ENCODE measurements at places on chromosomes 2 and 18.

DNA sequence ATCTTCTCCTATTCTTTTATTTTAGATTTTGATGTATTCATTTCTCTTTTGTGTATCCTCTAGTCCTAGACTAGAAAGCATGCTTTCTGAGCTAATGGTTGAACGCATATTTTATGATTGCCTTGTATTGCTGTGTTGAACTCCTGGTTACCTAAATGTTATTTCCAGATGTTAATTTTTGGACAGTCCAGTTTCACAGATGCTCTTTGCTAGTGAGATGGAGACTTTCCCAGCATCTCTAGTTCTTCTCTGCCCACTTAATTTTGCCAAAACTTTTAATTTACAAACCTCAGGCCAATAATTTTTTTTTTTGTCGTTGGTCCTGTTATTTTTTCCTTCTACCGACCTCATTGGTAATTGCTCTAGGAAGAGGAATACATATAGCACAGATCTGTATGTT, 153.2 kb downstream of the HAUS1 start:
- no peak for DNase-seq

GRCh38 chr2:134628453-134628852, 90.3 kb downstream of the TMEM163 start:
- no peak for DNase-seq

DNA sequence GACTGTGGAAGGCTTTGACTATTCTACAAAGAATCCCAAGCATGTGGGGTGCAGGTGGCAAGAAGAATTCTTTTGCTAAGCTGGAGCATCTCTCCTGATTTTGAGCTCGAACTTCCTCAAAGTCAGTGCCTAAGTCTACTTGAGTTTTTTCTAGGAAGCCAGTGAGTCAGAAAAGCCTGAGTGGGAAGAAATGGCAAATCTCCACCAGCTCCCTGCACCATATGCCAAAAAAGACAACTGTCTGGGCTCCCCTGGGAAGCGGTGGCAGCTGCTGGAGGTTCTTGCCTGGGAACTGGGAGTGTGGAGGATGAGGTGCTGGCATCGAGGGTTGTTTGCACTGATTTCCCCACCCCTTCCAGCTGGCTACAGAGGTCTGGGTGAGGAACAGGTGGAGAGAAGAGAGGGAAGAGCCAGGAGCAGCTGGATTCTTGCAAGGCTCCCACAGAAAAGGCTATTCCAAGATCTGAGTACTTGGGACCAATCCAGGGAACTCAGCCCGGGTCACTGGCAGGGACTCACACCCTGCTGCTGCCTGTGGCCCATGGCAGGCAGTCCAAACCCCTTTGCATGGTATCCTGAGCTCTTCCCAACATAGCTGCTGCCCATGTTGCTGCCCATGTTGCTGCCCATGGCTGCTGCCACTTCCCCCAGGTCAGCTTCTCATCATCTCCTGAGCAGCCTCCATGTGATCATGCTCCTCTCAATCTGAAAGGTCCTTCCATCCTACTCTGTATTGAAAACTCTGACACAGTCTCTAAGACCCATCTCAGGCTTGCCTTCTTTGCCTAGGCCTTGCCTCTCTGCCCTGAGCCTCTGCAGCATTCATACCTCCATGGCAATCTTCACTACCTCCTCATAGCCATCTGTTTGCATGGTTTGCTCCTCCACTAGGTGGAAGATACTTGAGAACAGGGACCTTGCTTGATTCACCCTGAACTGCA, 128.3 kb upstream of the SPATS2L start:
- no peak for DNase-seq

DNA sequence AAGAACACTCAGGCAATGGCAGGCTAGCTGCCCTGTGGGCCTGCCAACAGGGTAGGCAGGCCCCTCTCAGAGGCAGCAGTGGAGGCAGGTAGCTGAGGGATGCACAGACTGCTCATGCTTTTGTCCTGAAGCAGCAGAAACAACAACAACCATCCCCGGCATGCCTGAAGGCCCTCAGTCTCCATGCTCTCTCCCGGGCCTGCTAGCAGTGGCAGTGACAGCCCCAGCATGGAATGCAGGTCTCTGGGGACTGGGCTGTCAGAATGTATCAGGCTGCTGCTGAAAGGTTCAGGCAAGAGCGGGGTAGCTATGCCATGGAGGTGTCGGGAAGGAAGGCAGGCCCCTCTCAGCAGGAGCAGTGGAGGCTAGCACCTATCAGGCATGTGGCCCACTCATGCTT, 209.8 kb downstream of the KCNJ3 start:
- DNase-seq, result no peak

GRCh38 chr2:103739186-103739585, 977.4 kb downstream of the TMEM182 start:
- DNase-seq, result no peak

DNA sequence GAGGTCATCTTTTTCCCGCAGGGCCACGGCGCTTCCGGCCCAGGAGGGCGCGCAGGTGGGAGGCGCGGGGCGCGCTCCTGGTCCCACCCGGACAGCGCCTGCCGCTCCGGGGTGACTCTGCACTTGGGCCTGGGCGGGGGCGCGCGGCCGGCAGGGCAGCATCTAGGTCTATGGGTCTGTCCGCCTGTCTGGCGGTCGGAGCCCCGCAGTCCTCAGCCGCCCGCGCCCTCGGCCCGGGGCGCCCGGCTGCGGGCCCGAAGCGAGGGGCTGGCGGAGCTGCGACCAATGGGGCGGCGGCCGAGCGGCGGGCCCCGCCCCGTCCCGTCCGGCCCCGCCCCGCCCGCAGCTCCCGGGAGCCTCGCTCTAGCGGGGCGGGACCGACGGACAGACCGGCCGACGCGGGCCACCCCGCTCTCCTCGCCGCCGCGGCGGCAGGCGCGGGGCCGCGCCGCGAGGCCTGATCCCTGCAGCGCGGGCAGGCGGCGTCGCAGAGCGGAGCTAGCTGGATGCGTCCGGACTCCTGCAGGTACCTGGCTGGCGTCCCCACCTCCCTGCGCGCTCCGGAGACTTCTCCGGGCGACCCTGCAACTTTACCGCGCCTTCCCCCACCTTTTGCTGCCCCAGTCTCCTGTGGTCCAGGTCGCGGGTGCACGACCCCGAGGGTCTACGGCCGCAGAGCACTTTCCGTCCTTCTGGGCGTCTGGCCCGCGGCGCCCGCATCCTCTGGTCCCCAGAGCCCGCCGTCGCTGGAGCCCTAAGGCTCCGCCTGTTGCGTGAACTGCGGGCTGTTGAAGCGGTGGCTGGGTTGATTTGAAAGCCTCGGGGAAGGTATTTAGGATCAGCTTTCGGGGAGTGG, at the start of gene KCNS3:
Gene KCNS3 (plus strand): TSS at position 387 of the 856 bp plus-strand sequence. CDS start 52,342 bp downstream, outside the sequence.
- DNase-seq, result no peak

- no peak for DNase-seq
Observed at GRCh38 chr2:208240619-208241209, 14.2 kb downstream of the IDH1 start.

GRCh38 chr2:181058378-181059269, 78.2 kb downstream of the UBE2E3 start:
- DNase-seq, result peak; percentile 8

DNA sequence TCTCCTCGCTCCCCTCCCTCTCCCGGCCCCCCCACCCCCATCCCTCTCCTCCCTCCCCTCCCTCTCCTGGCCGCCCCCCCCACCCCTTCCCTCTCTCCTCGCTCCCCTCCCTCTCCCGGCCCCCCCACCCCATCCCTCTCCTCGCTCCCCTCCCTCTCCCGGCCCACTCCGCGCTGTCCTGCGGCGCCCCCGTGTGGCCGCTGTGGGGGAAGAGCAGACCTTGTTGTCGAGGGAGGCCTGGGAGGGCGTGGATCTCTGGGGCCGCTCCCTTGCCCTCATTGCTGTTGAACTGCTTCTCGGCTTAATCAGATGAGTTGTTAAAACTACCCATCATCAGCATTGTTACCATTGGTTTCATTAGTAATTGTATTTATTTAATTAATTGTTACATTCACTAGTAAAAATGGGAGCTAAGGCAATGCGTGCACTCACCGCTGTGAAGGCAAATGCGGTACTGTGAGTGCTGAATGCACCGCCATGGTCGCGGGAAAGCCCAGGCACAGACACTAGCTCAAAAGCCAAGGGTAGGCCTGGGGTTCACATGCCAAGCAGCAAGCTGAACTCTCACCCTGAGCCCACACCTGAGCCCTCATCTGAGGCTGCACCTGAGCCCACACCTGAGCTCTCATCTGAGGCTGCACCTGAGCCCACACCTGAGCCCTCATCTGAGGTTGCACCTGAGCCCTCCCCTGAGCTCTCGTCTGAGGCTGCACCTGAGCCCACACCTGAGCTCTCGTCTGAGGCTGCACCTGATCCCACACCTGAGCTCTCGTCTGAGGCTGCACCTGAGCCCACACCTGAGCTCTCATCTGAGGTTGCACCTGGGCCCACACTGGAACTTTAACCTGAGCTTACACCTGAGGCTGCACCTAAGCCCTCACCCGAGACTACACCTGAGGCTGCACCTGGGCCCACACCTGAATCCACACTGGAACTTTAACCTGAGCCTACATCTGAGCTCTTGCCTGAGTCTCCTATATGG, 8.8 kb downstream of the RTP5 start:
- peak; percentile 81 for DNase-seq

DNA sequence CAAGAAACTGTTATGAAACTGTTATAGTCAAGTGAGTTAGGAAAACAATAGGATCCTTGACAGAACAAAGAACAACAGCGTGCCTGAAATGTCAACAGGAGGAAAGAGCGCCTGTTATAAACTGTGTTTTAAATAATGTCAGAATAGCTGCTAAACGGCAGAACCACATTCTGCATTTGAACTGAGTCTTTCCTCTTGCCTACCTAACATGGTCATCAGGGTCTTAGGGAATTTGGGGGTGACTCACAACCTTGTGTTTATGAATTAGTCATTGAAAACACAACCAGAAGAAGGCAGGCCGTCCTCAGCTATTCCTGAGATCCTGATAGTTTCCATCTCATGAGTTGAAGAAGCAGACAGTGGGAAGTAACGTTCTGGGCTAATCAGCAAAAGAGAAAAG, 222.0 kb upstream of the FN1 start:
- no peak for DNase-seq

DNA sequence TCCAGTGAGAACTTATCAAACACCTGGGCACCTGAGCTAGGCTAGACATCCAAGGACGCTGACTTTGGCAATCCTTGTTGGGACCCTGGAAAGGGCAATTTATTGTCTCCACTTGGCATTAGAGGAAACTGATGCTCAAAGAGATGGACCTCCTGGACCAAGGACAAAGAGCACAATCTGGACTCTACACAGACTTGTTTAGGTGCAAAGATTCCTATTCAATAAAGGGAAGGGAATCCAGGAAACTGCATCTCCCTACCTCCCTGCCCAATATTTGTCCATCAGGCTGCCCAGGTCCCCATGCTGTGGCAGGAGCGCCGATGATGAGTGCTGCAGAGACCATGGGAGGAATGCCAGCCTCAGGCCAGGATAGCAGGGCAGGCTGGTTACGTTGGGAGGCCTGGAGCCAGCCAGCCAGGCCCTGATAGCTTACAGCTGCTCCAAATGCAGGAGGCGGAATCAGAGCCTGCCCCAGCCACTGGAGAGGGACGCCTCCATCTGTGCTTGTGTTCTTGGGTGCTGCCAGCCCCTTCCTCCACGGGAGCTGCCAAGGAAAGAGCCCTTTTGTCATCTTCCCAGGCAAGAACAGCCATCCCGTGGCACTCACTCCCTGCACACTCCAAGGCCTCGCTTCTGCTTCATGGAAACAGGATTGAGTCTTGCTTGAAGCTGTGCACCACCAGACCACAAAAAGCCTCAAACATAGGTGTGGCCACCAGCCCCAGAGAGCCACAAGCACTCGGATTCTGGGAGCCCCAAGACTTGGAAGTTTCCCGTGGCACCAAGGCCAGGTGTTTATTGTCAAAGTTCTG, 60.0 kb downstream of the HS1BP3 start:
- DNase-seq, result no peak

DNA sequence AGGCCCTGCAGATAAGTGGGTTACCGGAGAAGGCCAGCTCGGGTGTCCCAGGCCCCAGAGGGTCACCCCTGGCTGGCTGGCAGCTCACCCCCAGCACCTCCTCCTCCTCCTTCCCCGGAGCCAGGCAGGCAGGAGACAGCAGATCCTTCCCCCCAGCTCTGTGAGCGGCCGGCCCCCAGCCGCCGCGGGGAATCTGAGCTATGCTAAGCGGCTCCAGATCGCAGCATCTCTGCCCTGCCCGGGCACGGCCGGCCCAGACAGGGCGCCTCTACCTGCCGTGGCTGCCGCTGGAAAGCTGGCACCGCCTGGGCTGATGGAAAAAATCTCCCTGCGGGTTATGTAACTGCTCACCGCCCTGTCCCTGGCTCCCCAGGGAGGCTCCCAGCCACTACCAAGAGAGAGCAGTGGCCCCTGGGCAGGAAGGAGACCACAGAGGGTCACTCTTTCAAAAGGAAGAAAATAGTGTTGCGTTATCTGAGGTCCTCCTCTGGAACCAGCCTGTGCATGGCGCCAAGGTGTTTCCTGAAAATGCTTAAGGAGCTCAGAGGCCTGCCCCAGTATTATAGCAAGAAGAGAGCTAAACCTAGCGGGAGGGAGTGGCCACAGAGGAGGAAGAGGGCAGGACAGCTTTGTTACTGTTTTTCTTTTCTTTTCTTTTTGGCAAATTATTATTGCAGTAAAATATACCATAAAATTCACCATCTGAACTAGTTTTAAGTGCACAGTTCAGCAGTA, 179.0 kb downstream of the SMAD7 start:
- no peak for DNase-seq

DNA sequence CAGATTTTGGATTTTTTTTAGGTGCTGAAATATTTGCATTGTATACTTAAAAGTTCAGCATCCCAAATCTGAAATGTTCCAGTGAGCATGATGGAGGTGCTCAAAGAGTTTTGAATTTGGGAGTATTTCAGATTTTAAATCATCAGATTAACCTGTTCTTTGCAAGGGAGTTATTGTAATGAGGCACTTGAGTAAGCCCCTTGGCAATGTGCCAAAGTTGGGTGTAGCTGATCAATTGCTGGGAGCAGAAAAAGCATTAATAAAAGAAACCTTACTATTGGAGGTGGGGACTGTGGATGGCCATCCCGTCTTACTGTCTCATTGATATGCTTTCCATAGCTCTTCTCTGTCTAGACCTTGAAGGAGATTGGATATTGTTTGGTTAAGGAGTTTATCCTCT, 28.3 kb downstream of the MALT1 start:
- no peak for DNase-seq
